H1 (cell line): ENCODE measurements at places on chromosomes 1 and 21. TPM values are rescaled to one million over a fixed set of nuclear protein-coding genes. Genes with fewer than 3 reads are reported as not detected.

GRCh38 chr1:218401441-218401997, 56.4 kb downstream of the TGFB2 start:
- no peaks in the 10 kb centered on the region for H3K4me1 ChIP-seq
- DNase-seq = no peak
- H3K4me3 ChIP-seq = no peak overlapping the region
- no peaks in the 10 kb centered on the region for H3K36me3 ChIP-seq
- no peak overlapping the region for H3K27ac ChIP-seq
- no peaks in the 10 kb centered on the region for H3K27me3 ChIP-seq

LAMTOR5 gene
- 84.4 and 91.9 TPM in 2 replicates for total RNA-seq

- H3K4me1 ChIP-seq = peaks cover 25% of the 10 kb centered on the region
- no peak overlapping the region for H3K4me3 ChIP-seq
- H3K27ac ChIP-seq = no peak overlapping the region
- no peak for DNase-seq
Measured at GRCh38 chr1:6456800-6457466, 9.0 kb downstream of the TNFRSF25 start.

- no peak overlapping the region for H3K4me3 ChIP-seq
- H3K27me3 ChIP-seq = no peaks in the 10 kb centered on the region
Measured at GRCh38 chr1:13781228-13781627, 81.2 kb downstream of the PRDM2 start.
